ENCODE measurements at places on chromosomes 4 and X.

DNA sequence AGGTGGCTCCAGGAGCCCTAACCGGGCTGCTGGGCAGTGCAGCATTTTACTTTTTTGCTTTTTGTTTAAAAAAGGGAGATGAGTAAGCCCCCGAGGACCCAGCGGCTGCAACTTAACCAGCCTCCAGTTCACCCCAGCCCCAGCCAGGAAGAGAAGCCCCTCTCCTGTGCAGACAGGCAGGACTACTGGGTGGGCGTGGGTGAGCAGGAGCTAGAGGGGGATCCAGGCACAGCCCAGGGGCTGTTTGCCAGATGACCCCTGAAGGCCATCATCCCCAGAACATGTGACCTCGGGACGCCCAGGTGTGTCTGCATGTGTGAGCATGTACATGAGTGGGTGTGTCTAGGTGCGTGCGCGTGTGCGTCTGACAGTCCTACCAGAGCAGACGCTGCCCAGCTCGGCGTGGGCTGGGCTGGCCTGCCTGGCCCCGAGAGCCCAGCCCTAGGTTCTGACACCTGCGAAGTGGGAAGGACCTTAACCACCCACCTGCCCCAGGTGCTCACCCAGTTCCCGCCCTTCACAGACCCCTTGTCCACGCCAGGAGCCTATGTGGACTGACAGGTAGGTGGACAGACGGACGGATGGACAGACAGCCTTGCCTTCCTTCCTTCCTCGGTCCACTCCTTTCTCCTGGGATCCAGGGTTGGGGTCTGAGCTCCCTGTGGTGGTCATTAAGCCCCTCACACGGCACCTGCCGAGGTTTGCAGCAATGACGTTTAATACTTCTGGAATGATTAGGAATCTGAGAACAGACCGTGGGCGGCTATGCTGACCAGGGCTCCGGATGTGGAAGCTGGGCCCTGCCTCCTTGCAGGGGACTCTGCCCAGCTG lies 7.8 kb upstream of the HAUS3 start:
- H3K4me3 ChIP-seq = no peak overlapping the region
- peaks cover 11% of the 10 kb centered on the region for H3K4me1 ChIP-seq
- no peaks in the 10 kb centered on the region for H3K36me3 ChIP-seq
- no peaks in the 10 kb centered on the region for H3K27me3 ChIP-seq

DNA sequence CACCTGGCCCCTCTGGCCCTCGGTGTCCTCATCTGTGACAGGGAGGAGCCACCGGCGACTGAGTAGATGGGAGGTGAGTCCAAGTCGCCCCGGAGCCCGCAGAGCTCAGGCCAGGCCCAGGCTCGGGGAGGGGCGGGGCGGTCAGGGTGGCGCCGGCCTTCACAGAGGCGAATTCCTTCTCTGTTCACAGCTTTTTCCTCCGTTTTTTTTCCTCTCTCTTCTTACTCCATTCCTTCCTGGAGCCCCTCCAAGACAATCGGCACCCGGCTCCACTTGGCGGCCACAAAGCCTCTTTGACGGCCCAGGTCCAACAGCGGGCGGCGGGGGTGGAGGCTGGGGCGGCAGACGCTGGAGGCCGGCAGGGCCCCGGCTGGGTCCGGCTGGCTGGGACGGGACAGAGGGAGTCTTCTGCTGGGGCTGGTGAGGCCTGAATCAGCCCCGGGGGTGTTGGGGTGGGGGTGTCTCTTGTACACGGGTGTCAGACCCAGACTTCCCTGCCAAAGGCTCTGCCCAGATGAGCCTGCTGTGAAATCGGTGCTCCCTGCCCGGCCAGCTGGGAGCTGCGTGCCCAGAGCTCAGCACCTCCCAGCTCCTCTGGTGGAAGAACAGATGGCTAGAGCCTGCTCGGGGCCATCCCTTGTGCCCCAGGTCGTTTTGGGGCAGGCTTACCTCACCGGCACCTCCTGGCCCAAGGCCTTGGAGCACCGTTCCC lies 22.6 kb downstream of the FGFRL1 start:
- no peaks in the 10 kb centered on the region for H3K4me1 ChIP-seq
- no peak overlapping the region for H3K4me3 ChIP-seq
- H3K27ac ChIP-seq = no peak overlapping the region
- no peaks in the 10 kb centered on the region for H3K36me3 ChIP-seq
- no peaks in the 10 kb centered on the region for H3K27me3 ChIP-seq

GRCh38 chr4:102632241-102633065 lies 128.3 kb downstream of the MANBA start:
- H3K36me3 ChIP-seq = peaks cover 17% of the 10 kb centered on the region
- no peak for DNase-seq
- H3K27me3 ChIP-seq = no peaks in the 10 kb centered on the region
- H3K27ac ChIP-seq = no peak overlapping the region
- H3K4me3 ChIP-seq = no peak overlapping the region
- peaks cover 37% of the 10 kb centered on the region for H3K4me1 ChIP-seq

GRCh38 chr4:108139089-108139488 lies 29.6 kb downstream of the LEF1 start:
- H3K4me1 ChIP-seq = peaks cover 92% of the 10 kb centered on the region
- H3K27ac ChIP-seq = peak overlapping the region; percentile 81
- H3K27me3 ChIP-seq = no peaks in the 10 kb centered on the region
- H3K36me3 ChIP-seq = peaks cover 54% of the 10 kb centered on the region

DNA sequence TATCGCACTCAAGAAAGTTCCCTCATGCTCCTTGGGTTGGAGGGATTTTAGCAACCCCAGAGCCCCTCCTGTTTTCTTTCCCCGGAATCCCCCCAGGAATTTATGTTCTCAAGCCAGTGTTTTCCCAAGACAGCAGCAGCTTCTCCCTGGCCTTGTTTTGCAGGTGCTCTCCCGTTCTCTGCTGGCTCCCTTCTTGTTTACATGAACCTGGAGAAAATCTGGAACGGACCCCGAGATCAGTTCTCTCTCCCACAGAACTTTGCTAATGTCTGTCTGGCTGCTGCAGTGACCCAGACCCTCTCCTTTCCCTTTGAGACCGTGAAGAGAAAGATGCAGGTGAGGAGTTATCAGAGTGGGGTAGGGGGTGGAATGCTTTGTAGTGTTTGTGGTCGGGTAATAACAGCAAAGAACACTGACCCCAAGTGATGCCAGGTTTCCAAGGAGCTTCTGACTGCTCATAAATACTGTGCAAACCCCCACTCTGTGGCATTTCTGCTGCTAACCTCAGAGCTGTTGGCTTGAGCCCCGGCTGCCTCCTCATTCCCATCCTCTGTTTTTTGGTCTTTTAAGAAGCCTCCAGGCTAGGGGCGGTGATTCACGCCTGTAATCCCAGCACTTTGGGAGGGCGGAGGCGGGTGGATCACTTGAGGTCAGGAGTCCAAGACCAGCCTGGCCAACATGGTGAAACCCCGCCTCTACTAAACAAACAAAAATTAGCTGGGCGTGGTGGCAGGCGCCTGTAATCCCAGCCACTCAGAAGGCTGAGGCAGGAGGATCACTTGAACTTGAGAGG lies 11.1 kb downstream of the SLC25A43 start:
- no peak overlapping the region for H3K27ac ChIP-seq
- no peaks in the 10 kb centered on the region for H3K4me1 ChIP-seq
- H3K36me3 ChIP-seq = peaks cover 5% of the 10 kb centered on the region
- H3K4me3 ChIP-seq = no peak overlapping the region
- no peaks in the 10 kb centered on the region for H3K27me3 ChIP-seq

GRCh38 chr4:100174985-100175383 lies 15.3 kb downstream of the DDIT4L start:
- no peaks in the 10 kb centered on the region for H3K27me3 ChIP-seq
- H3K27ac ChIP-seq = no peak overlapping the region
- no peaks in the 10 kb centered on the region for H3K36me3 ChIP-seq
- peaks cover 4% of the 10 kb centered on the region for H3K4me1 ChIP-seq
- no peak for DNase-seq

DNA sequence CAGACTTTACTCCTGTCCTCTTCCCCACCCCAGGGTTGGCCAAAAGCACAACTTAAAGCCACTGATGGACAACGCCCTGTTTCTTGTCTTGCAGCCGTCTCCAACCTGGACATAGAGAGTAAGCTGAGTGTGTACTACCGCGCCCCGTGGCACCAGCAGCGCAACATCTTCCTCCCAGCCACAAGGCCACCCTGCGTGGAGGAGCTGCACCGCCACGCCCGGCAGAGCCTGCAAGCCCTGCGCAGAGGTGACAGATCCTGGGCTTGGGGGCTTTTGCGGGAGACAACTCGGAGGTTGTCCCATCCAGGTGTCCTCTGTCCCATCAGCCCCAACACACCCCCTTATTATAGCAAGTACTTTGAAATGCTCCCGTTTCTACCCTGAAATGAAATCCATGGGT lies 49.6 kb upstream of the SCML1 start:
- no peaks in the 10 kb centered on the region for H3K27me3 ChIP-seq
- no peak overlapping the region for H3K27ac ChIP-seq
- no peak for DNase-seq
- no peak overlapping the region for H3K4me3 ChIP-seq
- H3K36me3 ChIP-seq = no peaks in the 10 kb centered on the region

DNA sequence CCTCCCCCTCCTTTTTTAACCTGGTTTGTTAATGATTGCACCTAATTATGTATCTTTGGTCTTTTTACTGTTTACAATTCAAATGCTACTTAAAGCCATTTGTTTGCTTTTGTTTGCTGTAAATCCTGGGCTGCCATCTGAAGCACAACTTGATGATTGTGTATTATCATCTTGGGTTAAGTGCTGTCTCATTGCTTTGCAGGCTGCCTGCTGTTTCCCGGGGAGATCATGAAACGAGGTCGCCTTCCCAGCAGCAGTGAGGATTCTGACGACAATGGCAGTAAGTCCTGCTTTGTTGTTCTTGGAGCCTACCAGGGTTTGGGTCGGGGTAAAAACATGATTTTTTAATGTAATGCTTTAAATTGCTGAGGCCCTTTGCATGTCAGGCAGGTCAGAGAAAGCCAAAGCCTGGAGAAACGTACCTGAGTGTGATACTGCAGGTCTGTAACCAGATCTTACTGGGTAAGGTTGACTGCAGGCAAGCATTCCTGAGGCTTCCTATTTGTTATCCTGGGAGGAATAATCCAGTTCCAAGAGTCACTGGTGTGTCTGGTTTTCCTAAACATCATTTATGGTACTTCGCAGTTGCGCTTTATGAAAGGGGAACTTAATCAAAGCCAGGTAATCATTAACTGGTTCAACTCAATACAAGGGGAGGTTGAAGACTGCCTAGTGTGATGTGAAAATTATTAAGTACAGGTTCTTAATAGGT lies 22.2 kb downstream of the JADE1 start:
- H3K27ac ChIP-seq = no peak overlapping the region
- H3K4me1 ChIP-seq = peaks cover 17% of the 10 kb centered on the region
- peaks cover 40% of the 10 kb centered on the region for H3K36me3 ChIP-seq
- DNase-seq = no peak
- no peaks in the 10 kb centered on the region for H3K27me3 ChIP-seq

GRCh38 chr4:14529653-14530052 lies 472.6 kb upstream of the CPEB2 start:
- no peak for DNase-seq
- no peaks in the 10 kb centered on the region for H3K36me3 ChIP-seq
- H3K4me1 ChIP-seq = no peaks in the 10 kb centered on the region
- H3K27ac ChIP-seq = no peak overlapping the region

GRCh38 chrX:41889317-41890025 lies 33.9 kb downstream of the CASK start:
- H3K4me1 ChIP-seq = peaks cover 25% of the 10 kb centered on the region
- no peaks in the 10 kb centered on the region for H3K27me3 ChIP-seq
- H3K36me3 ChIP-seq = peaks cover 43% of the 10 kb centered on the region
- no peak overlapping the region for H3K4me3 ChIP-seq
- H3K27ac ChIP-seq = no peak overlapping the region
- DNase-seq = no peak

- no peaks in the 10 kb centered on the region for H3K4me1 ChIP-seq
- H3K27me3 ChIP-seq = no peaks in the 10 kb centered on the region
- no peak within 1 kb of the TSS for H3K27ac ChIP-seq
- H3K4me3 ChIP-seq = no peak within 1 kb of the TSS
- no peaks in the 10 kb centered on the region for H3K36me3 ChIP-seq
These were observed at the start of gene GABRG1 for GRCh38 chr4:46123913-46124755. Gene GABRG1 (minus strand): TSS chr4:46124054. CDS start chr4:46123913, 141 bp downstream.

DNA sequence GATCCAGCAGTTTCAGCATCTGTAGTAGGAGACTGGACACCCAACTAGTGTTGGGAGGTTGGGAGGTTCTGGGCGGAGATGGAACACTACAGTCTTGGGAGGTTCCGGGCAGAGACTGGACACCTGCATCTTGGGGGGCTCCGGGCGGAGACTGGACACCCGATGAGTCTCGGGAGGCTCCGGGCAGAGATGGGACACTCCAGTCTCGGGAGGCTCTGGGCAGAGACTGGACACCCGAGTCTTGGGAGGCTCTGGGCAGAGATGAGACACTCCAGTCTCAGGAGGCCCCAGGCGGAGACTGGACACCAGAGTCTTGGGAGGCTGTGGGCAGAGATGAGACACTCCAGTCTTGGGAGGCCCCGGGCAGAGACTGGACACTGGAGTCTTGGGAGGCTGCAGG lies 29.5 kb upstream of the LANCL3 start:
- no peak for DNase-seq
- no peaks in the 10 kb centered on the region for H3K4me1 ChIP-seq
- H3K36me3 ChIP-seq = no peaks in the 10 kb centered on the region
- no peaks in the 10 kb centered on the region for H3K27me3 ChIP-seq

DNA sequence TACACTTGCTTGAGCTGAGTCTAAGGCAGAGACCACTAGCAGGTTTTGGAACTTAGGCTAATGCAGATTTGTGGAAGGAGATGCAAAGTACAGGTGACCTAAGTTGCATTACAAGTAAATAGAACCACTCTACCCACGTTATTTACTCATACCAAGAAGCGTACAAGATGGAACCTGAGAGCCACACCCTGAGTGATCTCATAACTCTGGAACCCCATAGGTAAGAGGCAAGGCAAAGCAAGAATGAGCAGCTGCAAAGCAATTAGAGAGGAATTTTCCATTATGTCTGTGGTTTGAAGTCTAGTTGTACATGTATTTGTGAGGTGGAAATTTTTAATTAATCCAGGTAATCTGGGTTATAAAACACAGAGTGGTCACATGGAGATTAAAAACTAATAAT lies 55.4 kb downstream of the CC2D2A start:
- no peak overlapping the region for H3K4me3 ChIP-seq
- no peaks in the 10 kb centered on the region for H3K4me1 ChIP-seq
- H3K36me3 ChIP-seq = no peaks in the 10 kb centered on the region
- no peak overlapping the region for H3K27ac ChIP-seq

- H3K27me3 ChIP-seq = no peaks in the 10 kb centered on the region
- DNase-seq = no peak
- no peak overlapping the region for H3K27ac ChIP-seq
- H3K4me3 ChIP-seq = no peak overlapping the region
These were observed 164.3 kb downstream of the STPG2 start for GRCh38 chr4:97978791-97979488.

DNA sequence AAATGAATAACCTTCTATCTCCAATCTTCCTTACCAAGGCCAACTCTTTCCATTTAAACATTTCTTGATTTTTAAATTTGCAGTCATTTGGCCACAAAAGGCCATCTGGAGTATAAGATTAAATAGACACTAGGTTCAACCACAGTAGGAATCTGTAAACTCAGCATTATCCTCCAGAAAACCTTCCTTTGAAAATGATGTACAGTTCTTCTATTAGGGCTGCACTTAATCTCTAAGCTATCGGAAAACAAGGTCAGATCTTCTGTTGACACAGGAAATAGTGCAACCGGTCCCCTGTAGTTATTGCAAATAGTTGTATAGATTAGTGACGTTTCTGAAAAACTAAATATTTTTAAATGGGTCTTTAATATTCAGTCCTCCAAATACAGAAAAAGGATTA lies 359.0 kb upstream of the ATOH1 start:
- H3K4me3 ChIP-seq = no peak overlapping the region
- H3K4me1 ChIP-seq = no peaks in the 10 kb centered on the region
- no peak for DNase-seq
